ENCODE measurements at places on chromosomes 13 and 19. TPM values are rescaled to one million over a fixed set of nuclear protein-coding genes. Genes with fewer than 3 reads are reported as not detected.
A peak's percentile ranks its signal among the peaks of the same experiment; 100 is the strongest.

GRCh38 chr13:22187329-22187728, 516.5 kb downstream of the FGF9 start:
- DNase-seq = peak; percentile 74

- DNase-seq = no peak
Measured at GRCh38 chr13:52797176-52797575, 51.3 kb downstream of the PCDH8 start.

PABPC3 gene
- 0.17 TPM for total RNA-seq

DNA sequence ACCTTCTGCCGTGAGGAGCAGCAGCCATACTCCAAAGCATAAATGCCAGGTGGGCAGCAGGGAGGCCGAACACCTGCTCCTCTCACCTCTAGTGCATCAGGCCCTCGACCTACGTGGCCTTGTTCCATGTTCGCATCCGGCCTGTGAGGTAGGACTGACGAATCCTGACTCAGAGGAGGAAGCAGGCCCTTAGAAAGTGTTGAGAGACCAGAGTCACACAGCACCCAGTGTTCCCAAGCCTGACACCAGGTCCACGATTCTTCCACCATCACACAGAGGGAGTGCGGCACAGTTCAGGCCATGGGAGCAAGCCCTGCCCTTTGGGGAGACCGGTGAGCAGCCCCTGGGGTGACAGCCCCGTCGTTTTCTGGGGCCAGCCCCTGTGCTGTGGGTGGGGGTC, 14.7 kb downstream of the ATP12A start:
- no peak for DNase-seq

DNA sequence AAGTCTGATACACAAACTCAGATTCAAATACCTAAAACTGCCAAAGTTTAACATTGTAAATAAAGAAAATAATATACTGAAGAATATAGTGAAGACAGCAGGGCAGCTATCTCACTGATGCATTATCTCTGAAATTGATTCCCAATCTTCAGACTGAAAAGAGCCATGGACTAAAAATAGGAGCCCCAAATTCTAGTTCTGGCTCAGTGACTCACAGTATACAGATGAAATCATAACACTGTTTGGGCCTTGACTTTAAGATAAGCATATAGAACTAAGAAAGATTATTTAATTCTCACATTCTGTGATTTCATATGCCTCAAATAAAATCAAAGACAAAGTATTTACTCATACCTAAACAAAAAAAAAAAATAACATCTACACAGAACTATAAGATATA, 53.9 kb downstream of the RBM26 start:
- DNase-seq = no peak

KLK3 gene
- total RNA-seq = not detected

TEKTIP1 gene
- total RNA-seq = not detected

- DNase-seq = no peak
Measured at GRCh38 chr19:2167896-2168618, 4.3 kb downstream of the DOT1L start.

- peak; percentile 96 for DNase-seq
Measured at GRCh38 chr13:41284512-41285288, 21.3 kb upstream of the MTRF1 start.

CBARP gene
- 0.87 TPM for total RNA-seq

ZNF30 gene
- total RNA-seq = 4.7 TPM

TLE6 gene
- 0.69 TPM for total RNA-seq

DNA sequence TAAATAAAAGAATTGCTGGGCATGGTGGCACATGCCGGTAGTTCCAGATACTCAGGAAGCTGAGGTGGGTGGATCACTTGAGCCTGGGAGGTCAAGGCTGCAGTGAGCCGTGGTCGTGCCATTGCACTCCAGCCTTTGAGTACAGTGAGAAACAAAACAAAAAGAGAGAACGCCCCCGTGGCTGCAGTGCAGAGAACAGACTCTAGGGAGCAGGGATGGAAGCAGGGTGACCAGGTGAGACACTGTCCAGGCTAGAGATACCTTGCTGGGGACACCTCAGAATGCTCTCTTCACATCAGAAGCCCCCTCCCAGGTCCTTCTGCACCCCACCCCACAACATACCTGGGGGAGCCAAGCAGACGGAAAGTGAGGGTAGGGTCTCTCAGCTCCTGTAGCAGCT, 24.8 kb downstream of the MAP4K1 start:
- no peak for DNase-seq

TMEM272 gene
- not detected for total RNA-seq

- DNase-seq = no peak
Measured at GRCh38 chr19:38182536-38183210, 41.3 kb downstream of the DPF1 start.

- no peak for DNase-seq
Measured at GRCh38 chr19:45094137-45094536, 1.2 kb downstream of the PPP1R37 start.

POU4F1 gene
- total RNA-seq = not detected

CYSLTR2 gene
- not detected for total RNA-seq

DNA sequence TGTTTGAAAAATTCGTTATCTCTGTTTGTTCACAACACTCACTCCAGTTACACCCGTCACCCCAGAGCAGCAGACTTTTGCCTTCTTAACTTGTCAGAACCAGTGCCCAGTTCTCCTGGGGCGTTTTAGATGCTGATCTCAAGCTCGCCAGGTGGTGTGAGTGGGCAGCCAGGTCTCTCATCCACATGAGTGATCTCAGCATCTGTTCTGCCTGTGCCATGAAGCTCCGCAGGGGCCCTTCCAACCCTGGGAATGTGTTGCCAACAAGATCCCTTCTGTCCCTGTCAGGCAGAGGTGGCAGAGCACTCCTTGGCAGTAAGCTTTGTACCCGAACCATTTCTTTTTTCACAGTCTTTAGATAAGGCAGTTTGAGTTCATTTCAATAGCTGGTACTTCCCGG, 896.5 kb downstream of the UQCRFS1 start:
- no peak for DNase-seq

DNA sequence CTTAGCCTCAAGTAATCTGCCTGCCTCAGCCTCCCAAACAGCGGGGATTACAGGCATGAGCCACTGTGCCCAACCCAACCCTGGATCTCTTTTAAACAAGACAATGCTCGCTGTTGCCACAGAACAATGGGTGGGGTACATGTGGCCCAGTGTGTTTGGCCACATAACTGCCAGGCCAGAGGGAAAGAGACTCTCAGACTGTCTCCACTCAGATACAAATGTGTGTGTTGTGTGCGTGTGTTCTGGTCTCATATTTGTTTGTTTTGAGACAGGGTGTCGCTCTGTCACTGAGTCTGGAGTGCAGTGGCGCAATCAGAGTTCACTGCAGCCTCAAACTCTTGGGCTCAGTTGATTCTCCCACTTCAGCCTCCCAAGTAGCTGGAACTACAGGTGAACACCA, 25.8 kb downstream of the LDLR start:
- no peak for DNase-seq

DNA sequence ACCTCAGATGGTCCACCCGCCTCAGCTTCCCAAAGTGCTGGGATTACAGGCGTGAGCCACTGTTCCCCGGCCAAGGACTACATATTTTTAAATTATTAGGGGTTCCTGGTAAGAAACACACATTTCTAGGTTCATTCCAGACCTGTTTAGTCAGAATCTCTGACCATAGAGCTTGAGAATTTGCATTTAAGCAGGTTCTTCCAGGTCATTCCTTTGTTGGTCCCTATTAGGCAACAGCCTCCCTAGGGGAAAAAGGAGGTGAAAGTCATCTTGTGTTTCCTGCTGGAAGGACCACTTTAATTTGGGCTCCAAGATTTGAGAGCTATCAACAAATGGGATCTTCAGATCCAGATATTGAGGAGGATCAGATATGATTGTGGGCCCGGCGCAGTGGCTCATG, 16.3 kb downstream of the S1PR2 start:
- DNase-seq = peak; percentile 51

GRCh38 chr19:44823373-44823698, 14.4 kb downstream of the BCAM start:
- DNase-seq = no peak

- no peak for DNase-seq
Measured at GRCh38 chr13:45320876-45321629, 19.9 kb downstream of the TPT1 start.

DNA sequence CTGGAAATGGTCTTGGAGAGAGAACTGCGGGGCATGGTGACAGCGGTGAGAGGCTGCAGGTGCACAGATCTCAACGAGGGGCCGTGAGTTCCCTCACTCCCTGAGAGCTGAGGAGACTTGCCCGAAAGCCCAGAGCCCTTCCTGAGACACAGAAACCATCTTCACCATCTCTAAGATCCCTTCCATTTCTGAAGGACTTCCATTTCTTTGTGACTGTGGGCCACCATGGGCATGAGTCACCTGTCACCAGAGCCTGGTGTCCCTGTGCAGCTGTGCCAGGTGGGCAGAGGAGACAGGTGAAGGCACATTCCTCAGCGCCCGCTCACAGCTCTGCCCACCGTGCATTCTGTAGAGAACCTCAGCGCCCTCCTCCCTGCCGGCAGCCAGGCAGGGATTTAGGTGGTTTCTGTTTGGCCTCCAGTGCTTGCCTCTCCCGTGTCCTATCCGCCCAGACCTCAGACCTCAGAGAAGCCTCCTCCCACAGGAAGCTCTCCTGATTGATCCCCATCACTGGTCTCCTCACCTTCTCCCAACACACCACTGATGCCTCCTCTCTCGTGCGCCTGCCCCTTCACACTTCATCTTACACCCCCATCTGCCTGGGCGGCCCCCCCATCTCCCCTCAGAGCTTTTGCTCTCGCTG, 24.2 kb downstream of the SH3GL1 start:
- no peak for DNase-seq

GRCh38 chr19:13173139-13173737, 23.0 kb downstream of the IER2 start:
- DNase-seq = no peak

- no peak for DNase-seq
Measured at GRCh38 chr19:18155095-18156087, 2.4 kb downstream of the PIK3R2 start.

FBXW9 gene
- 13.1 TPM for total RNA-seq

GRCh38 chr19:1767464-1767933, 14.2 kb downstream of the ONECUT3 start:
- DNase-seq = no peak

GRCh38 chr13:51551416-51551815, 32.8 kb upstream of the WDFY2 start:
- DNase-seq = no peak

- DNase-seq = no peak
Measured at GRCh38 chr19:47239610-47240296, 8.8 kb upstream of the BBC3 start.

OR7C1 gene
- total RNA-seq = not detected

DNA sequence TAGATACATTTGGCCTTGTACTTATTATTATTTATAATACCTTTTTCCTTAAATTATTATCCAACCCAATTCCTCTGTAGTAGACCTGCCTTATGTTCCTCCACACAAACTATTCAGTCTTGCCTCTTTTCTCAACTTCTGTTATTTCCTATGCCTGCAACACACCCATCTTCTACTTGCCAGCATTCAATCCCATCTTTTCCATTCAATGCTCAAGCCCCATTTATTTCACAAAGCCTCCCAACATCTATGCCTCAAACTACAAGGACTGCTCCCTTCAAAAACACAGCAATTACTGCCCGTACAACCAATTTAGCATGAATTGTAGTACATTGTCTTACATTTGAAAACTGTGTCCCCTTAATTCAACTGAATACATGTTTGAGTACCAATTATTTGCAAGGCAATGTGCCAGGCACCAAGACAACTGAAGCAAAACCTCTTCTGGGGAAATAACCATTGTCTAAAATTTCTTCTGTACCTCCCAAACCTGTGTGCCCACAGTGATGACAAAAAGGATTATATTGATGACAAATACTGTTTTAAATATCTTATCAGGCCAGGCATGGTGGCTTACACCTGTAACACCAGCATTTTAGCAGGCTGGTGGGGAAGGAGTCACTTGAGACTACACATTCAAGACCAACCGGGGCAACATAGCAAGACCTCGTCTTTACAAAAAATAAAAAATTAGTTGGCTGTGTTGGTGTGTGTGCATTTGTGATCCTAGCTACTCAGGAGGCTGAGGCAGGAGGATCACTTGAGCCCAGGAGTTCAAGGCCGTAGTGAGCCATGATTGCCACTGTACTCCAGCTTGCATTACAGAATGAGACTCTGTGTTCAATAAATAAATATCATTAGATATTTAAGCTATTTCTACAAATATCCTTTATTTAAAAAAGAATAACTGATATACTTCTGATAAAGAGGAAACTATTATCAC, 35.1 kb downstream of the ELF1 start:
- DNase-seq = no peak

DNA sequence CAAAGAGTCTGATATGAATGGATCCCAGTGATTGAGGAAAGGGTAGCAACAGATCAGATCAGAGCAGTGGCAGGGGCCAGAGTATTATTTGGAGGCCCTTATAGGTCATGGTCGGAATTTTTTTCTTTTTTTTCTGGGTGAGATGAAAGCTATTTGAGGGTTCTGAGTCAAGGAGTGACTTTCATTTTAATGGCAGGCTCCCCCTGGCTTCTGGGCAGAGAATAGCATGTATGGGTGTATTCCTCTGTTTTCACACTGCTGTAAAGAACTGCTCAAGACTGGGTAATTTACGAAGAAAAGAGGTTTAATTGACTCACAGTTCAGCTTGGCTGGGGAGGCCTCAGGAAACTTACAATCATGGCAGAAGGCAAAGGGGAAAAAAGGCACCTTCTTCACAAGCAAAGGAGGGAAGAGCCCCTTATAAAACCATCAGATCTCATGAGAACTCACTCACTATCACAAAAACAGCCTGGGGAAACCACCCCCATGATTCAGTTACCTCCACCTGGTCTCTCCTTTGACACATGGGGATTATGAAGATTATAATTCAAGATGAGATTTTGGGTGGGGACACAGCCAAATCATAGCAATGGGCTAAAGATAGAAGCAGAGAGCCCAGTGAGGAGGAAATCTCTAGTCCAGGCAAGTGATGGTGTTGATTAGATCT, 3.0 kb upstream of the SLC6A16 start:
- DNase-seq = peak; percentile 19

TSHZ3 gene
- total RNA-seq = 0.52 TPM

DNA sequence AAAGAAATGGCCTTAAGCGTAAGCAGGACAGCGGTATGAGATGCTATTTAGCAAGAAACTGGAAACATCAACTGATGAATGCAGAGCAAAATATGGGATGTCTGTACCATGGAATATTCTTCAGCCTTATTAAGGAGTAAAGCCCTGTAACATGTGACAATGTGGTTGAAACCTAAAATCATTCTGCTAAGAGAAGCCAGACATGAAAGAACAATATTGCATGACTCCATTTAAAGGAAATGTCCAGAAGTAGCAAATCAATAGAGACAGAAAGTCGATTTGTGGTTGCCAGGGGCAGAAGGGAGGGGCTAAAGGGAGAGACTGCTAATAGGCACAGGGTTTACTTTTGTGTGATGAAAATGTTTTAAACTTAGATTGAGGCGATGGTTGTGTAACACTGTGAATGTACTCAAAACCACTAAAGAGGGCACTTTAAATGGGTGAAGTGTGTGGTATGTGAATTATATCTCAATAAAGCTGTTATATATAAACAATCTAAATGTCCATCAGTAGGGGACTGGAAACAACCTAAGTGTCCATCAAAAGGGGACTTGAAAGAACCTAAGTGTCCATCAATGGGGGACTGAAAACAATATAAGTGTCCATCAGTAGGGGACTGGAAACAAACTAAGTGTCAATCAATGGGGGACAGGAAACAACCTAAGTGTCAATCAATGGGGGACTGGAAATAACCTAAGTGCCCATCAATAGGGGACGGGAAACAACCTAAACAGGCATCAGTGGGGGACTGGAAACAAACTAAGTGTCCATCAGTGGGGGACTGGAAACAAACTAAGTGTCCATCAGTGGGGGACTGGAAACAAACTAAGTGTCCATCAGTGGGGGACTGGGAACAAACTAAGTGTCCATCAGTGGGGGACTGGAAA, 45.4 kb downstream of the CCL25 start:
- no peak for DNase-seq

GRCh38 chr13:70363991-70364390, 255.7 kb upstream of the KLHL1 start:
- no peak for DNase-seq
